ENCODE measurements at places on chromosomes 13 and 19.

DNA sequence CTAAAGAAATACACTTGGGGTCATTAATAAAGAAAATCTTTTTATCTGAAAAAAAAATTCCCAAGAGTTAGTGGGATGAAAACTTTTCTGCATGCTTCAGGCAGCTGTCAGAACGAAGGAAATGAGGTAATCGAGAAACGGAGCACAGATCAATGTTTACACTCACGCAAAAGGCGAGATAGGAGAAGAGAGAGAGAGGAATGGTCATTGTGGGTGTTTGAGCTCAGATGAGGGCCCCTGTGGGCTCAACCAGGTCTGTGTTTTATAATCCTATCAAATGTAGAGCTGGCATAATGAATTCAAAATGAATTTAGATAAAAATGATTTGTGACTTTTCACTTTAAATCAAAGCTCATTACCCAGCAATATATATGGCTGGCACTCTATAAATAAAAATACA lies 6.3 kb upstream of the RXFP2 start:
- peak; percentile 27 for DNase-seq

DNA sequence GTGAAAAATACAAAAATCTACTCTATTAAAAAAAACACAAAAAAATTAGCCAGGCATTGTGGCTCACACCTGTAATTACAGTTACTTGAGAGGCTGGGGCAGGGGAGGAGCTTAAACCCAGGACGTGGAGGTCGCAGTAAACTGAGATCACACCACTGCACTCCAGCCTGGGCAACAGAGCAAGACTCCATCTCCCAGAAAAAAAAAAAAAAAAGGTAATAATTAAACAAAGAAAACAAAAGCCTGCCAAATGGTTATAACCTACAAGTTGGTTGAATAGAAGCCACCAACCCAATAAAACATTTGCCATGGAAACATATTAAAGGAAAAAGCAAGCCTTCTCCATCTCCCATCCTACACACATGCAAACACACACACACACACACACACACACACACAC lies 255.2 kb downstream of the ITGBL1 start:
- no peak for DNase-seq

GRCh38 chr13:105127732-105128131 lies 1407.7 kb downstream of the EFNB2 start:
- no peak for DNase-seq

GRCh38 chr13:94548382-94548781 lies 47.6 kb downstream of the TGDS start:
- no peak for DNase-seq

GRCh38 chr19:3670796-3671679 lies 29.2 kb downstream of the PIP5K1C start:
- no peak for DNase-seq

- no peak for DNase-seq
These were observed 104.6 kb upstream of the SERP2 start for GRCh38 chr13:44268980-44269379.

GRCh38 chr13:108326309-108326708 lies 56.8 kb downstream of the TNFSF13B start:
- DNase-seq, result no peak

- DNase-seq, result peak; percentile 15
These were observed 12.1 kb upstream of the ZSCAN1 start for GRCh38 chr19:58021541-58022282.

- no peak for DNase-seq
These were observed 97.0 kb downstream of the ABCC4 start for GRCh38 chr13:95204231-95204765.

GRCh38 chr19:3658870-3659745 lies 32.5 kb upstream of the CACTIN start:
- DNase-seq, result no peak
